ENCODE measurements at places on chromosomes 2 and 18. TPM values are rescaled to one million over a fixed set of nuclear protein-coding genes. Genes with fewer than 3 reads are reported as not detected.

The SMAD7 gene
- total RNA-seq: 9.7 TPM

The KCNK3 gene
- 1.1 TPM for total RNA-seq

The SDC1 gene
- 8.4 TPM for total RNA-seq

- H3K4me3 ChIP-seq: no peak overlapping the region
- H3K27me3 ChIP-seq: peaks cover 13% of the 10 kb centered on the region
- peaks cover 18% of the 10 kb centered on the region for H3K4me1 ChIP-seq
- DNase-seq: peak; percentile 89
- H3K27ac ChIP-seq: peak overlapping the region; percentile 38
Measured at GRCh38 chr2:37870829-37871228, 54.3 kb upstream of the RMDN2 start.

DNA sequence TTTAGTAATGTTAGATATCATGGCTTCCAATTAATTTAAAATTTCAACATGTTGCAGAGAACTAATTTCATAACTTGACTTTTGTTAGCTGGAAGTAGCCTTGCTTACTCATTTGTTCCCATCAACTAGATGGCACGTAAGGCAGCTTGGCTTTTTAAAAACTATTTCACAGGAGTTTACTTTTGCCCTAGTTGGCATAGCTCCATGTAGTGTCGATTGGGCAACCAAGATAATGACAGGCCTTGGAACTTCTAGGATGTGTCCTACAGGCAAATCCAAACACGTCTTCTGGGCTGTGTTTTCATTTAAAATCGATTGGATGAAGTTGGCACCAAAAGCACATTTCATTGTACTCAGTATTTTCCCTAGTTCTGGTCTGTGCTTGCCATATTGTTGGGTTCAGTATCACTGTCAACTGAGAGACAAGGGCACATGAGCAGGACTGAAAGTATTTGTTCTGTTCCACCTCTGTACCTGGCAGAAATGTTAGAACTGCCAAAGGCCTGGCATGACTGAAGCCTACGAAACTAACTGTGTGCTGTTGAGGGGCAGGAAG lies 29.4 kb downstream of the HADHB start:
- no peaks in the 10 kb centered on the region for H3K27me3 ChIP-seq
- peak; percentile 67 for DNase-seq
- H3K27ac ChIP-seq: peak overlapping the region; percentile 31
- H3K4me3 ChIP-seq: no peak overlapping the region

DNA sequence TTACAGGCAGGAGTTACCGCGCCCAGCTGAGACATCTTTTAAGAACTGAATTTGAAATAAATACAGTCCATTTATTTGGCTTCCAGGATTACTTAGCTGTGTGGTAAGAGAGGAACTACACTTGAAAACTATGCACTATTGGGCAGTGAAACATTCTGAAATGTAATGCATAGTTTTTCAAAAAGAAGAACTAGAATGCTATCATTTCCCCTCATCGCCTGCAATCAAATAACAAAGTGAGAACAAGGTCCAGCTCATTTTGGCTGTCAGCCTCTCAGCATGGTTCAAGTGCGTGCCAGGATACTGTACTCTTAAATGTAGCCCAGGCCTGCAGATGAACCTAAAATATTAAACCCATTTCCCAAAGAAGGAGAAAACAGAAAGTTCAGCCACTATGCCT lies 76.6 kb upstream of the ARL5A start:
- H3K36me3 ChIP-seq: no peaks in the 10 kb centered on the region
- no peak overlapping the region for H3K4me3 ChIP-seq
- DNase-seq: peak; percentile 34
- H3K4me1 ChIP-seq: peaks cover 7% of the 10 kb centered on the region
- H3K27ac ChIP-seq: no peak overlapping the region

DNA sequence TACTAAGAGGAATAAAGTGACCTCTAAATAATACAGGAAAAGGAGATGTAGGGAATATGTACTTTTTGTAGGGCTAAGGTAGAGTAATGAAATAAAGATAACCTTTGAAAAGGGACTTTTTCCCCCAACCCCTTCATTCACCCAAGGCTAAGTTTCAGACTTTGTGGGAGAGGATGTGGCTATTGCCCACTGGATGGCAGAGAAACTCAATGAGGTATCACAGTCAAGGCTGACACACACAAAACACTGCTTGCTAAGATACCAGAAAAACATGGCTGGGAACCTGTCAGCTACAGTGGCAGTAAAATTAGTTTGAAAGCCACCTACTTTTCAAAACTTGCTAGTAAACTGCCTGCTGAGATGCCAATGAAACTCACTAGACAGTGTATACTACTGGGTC lies 158.8 kb upstream of the WDSUB1 start:
- no peaks in the 10 kb centered on the region for H3K4me1 ChIP-seq
- no peaks in the 10 kb centered on the region for H3K27me3 ChIP-seq
- no peak for DNase-seq
- peaks cover 21% of the 10 kb centered on the region for H3K36me3 ChIP-seq
- H3K27ac ChIP-seq: no peak overlapping the region

DNA sequence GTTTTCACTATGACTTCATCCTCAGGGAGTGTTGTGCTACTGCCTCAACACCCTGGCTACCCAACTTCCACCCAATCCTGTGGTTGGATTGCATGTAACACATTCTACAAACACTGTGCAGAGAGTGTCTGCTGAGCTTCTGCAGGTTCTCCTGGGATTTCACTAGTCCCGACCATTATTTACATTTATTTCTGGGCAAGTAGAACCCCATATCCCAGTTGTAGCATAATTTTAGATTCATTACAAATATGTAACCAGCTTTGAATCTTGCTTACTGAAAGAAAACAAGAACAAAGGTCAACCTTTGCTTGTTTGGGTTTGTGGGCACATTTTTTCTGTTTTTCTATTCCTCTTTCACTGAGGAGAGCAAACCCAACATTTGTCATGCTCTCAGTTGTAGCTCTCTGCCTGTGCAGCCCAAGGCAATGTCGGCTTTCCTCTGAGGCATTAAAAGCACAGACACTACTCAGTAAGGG lies 2036.1 kb upstream of the LRRTM1 start:
- H3K27ac ChIP-seq: no peak overlapping the region
- H3K36me3 ChIP-seq: no peaks in the 10 kb centered on the region
- H3K27me3 ChIP-seq: no peaks in the 10 kb centered on the region
- H3K4me1 ChIP-seq: no peaks in the 10 kb centered on the region
- no peak overlapping the region for H3K4me3 ChIP-seq
- no peak for DNase-seq

- no peak overlapping the region for H3K4me3 ChIP-seq
- no peaks in the 10 kb centered on the region for H3K27me3 ChIP-seq
- H3K27ac ChIP-seq: no peak overlapping the region
- no peak for DNase-seq
- peaks cover 8% of the 10 kb centered on the region for H3K36me3 ChIP-seq
- no peaks in the 10 kb centered on the region for H3K4me1 ChIP-seq
Measured at GRCh38 chr2:165876712-165877111, 76.9 kb downstream of the TTC21B start.

GRCh38 chr2:235024931-235025773 lies 73.3 kb downstream of the SH3BP4 start:
- peak overlapping the region; percentile 48 for H3K27ac ChIP-seq
- H3K36me3 ChIP-seq: no peaks in the 10 kb centered on the region
- H3K4me1 ChIP-seq: peaks cover 30% of the 10 kb centered on the region
- peaks cover 3% of the 10 kb centered on the region for H3K27me3 ChIP-seq
- no peak overlapping the region for H3K4me3 ChIP-seq

All from muscle of leg (tissue), 16 donors.